ELR (cell line): ENCODE measurements at places on chromosomes 7 and 10.
A peak's percentile ranks its signal among the peaks of the same experiment; 100 is the strongest.

GRCh38 chr7:25735674-25736242, 416.2 kb upstream of the NFE2L3 start:
- no peak for DNase-seq

GRCh38 chr10:78115135-78115853, 81.6 kb downstream of the RPS24 start:
- no peak for DNase-seq

DNA sequence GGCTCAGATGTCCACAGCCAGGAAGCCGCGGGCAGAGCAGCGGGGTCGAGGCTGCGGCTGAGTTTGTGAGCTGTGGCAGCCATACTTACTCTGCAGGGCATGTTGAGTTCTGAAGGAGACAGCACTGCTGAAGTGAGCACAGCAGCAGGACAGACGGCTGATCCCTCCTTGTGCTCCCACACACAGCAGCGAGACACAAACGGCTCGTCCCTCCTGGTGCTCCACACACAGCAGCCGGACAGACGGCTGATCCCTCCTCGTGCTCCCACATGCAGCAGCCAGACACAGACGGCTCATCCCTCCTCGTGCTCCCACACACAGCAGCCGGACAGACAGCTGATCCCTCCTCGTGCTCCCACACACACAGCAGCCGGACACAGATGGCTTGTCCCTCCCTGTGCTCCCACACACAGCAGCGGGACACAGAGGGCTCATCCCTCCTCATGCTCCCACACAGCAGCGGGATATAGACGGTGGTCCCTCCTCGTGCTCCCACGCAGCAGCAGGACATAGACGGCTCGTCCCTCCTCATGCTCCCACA, 305.1 kb downstream of the PTPRN2 start:
- DNase-seq = no peak

DNA sequence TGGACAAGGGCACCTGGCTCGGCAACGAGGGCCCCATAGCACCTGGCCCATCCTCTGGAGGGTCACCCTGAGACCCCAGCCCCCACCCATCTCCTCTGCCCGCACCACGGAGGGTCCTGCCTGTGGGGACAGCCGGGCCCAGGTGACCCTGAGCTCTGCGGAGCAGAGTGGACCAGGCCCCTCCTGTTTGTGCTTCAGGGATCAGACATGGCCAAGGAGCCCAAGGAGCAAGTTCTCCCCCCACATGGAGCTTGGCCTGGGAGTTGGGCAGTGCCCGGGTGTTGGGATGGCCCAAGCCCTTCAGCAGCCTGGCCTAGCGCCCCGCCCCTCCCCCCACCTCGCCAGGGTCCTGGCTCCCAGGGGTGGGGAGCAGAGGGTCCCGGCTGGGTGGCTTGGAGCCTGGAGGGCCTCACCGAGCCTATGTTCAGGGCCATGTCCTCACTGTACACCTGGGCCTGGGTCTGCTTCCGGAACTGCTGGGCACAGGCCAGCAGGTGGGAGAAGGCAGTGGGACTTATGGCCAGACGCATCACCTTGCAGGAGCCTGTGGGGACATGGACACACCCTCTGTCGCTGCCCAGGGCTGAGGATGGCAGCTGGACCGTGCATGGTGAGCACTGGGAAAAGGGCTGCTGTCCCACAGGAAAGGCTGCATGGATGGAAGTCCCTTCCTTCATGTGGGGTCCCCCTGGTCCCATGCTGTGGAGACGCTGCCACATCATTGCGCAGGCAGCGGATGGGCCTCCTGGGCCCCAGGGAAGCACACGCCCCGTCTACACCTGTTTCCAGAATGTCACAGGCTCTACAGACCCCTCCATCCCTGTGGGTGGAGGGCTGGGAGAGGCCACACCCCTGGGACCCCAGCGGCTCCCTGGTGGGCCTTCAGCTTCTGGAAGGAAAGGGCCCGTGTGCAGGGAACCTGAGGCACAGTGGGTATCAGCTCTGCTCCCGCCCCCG, 49.2 kb upstream of the NKX6-2 start:
- DNase-seq = no peak

DNA sequence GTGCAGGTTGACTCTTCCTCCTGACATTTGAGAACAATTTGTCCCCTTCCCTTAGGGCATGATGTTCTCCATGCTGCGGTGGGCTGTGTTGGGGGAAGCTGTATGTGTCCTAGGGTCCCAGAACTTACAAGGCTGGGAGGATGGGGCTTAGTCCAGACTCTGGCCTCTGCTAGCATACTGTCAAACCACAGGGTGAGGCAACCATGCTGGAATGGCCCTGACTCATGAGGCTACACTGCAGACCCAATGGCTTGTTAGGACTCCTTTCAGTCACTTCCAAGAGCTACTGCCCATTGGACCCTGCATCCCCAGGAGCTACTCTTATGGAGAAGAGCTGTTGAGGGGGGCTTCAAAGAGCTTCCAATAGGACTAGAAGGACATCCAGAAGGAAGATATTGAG, 20.1 kb upstream of the FAM170B start:
- peak; percentile 75 for DNase-seq

- DNase-seq = peak; percentile 24
Observed at GRCh38 chr10:87966459-87966858, 103.0 kb downstream of the PTEN start.

DNA sequence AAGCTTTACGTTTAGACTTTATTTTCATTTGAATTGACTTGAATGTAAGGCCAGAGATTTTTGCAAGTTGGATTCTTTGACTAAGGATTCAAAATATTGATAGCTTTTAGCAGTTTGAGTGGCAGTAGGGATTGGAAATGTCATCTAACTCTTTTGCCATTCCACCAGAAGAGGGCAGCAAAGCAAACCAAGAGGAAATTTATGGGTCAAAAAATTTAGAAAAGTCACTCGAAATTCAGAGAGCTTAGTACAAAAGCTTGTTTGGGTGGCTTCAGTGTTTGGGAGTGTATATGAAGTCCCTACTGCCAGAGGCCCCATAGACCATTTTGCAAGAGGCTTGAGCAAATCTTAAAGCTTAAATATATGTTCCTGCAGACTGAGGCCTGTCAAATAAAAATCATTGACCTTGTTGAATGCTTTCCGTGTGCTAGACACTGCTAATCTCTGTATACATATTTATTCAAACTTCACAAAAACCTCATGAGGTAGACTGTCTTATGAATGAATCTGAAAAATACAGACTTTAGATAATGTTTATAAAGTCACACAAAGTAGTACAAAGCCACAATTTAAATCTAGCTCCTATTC, 44.6 kb upstream of the RSBN1L start:
- DNase-seq = peak; percentile 47

- DNase-seq = peak; percentile 44
Observed at GRCh38 chr7:40793132-40793531, 658.3 kb downstream of the SUGCT start.

DNA sequence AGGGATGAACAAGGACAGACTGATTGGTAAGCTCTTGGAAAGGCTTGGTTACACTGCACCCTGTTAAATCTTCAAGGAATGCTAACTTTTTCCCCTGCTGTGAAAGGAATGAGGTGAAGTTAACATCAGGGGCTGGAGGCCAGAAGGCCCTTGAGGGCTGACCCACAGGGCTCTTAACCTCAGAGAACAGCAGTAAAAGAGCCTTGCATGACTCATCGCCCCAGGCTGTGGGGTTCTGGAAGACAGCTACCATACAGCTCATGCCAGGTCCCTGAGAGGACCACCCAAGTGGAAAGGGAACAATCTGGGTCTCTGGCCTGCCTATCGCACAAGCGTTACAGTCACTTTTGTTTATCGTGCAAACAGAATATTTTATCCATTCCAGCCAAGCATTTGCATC, 54.4 kb downstream of the CYP2C9 start:
- peak; percentile 14 for DNase-seq

DNA sequence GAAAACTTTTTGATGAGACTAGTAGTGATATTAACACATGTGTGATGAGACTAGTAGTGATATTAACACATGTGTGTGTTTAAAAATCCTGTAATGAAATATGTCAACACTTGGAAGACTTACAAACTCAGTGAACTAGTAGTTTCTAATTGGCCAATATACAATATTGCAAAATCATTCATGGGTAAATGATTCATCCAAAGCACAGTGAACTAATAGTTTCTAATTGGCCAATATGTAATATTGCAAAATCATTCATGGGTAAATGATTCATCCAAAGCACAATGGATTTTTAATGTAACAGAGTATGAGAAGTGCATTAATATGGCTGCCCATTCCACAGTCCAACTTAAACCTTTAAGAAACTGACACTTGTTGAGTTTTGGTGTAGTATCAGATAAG, 77.8 kb downstream of the ATAD1 start:
- peak; percentile 86 for DNase-seq

- peak; percentile 60 for DNase-seq
Observed at GRCh38 chr10:75107756-75108683, 3.4 kb upstream of the SAMD8 start.

DNA sequence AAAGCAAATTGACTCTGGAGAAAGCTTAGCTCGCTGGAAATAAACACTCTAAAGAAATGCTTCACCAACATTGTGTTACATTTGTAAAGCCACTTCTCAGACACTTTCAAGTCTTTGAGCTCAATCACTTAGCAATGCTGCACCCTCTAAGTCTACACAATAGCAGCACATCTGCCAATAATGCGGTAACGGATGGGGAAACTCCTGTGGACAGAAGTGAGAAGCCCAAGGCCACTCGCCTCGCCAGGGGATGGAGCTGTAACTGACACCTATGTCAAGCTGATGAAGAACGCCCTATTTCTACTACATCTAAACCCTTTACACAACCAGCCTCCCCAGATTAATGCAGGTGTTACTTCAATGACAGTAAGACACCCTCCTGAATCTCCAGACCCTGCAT, 167.7 kb downstream of the SFMBT2 start:
- DNase-seq = no peak

DNA sequence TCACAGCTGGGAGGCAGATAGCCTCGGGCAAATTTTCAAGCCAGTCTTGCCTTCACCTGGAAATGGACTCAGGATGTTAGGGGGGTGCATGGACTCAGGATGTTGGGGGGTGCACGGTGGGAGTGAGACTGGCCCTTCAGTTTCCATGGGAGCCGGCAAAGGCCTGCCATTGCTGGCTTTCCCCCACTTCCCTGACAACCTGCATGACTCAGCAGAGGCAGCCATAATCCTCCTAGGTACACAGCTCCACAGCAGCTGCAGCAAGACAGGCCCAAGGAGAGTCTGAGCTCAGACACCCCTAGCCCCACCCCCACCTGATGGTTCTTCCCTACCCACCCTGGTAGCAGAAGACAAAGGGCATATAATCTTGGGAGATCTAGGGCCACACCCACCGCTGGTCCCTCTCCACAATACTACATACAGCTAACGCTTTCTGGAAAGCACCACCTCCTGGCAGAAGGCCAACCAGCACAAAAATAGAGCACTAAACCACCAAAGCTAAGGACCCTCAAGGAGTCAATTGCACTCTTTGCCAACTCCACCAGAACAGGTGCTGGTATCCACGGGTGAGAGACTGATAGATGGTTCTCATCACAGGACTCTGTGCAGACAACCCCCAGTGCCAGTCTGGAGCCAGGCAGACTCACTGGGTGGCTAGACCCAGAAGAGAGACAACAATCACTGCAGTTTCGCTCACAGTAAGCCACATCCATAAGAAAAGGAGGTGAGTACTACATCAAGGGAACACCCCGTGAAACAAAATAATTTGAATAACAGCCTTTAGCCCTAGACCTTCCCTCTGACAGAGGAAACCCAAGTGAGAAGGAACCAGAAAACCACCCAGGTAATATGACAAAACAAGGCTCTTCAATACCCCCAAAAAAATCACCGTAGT, 18.3 kb downstream of the C7orf25 start:
- no peak for DNase-seq

GRCh38 chr10:109474812-109475211, 448.5 kb downstream of the XPNPEP1 start:
- DNase-seq = no peak

- DNase-seq = no peak
Observed at GRCh38 chr7:50795253-50795652, 12.6 kb upstream of the GRB10 start.

DNA sequence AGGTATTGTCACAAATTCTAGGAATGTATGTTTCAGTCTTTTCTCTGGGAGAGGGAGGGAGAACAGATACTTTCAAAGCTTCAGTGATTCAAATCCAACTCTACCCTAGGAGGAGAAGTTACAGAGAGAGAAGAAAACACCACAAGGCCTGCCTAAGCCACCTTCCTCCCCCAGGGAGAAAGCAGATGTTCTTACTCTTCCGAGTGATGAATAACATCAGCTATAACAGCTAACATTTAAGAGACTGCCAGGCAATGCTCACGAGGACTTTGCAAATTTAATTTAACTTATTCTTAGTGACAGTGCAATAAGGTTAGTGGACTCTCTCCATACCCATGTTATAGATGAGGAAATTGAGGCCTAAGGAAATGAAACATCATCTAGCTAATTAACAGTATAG, 36.8 kb downstream of the TAS2R41 start:
- no peak for DNase-seq

DNA sequence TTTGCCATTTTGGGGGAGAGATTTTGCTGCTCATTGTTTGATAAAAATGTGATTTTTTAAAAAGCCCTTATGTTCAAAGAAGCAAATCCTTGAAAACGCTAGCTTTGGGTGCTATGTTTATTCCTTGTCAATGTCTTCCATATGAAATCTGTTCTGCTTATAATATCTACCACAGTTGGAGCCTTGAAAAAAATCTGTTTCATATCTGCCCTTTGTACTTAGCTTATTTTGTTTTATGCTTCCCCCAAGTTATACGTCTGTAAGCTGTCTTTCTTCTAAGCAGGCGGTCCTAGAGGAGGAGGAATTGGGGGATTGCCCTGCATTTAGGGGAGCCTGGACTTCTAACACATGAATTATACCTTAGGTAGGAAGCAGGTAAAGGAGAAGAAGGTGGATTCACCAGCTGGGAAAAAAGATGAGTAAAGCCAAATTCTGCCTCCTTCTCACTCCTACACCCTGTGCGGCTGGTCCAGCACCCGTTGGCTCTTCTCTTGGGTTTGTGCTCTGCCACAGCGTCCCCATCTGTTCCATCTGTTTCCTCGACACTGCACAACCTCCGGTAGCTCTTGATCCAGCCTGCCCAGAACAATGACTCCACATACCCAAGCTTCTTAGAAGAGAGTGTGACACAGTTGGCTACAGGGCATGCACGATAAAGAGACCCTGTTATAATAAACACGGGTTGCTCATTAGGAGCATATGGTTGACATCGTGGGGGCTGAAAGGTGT, 31.9 kb upstream of the NEUROD6 start:
- DNase-seq = no peak
